ENCODE measurements at places on chromosomes 3 and 15.

DNA sequence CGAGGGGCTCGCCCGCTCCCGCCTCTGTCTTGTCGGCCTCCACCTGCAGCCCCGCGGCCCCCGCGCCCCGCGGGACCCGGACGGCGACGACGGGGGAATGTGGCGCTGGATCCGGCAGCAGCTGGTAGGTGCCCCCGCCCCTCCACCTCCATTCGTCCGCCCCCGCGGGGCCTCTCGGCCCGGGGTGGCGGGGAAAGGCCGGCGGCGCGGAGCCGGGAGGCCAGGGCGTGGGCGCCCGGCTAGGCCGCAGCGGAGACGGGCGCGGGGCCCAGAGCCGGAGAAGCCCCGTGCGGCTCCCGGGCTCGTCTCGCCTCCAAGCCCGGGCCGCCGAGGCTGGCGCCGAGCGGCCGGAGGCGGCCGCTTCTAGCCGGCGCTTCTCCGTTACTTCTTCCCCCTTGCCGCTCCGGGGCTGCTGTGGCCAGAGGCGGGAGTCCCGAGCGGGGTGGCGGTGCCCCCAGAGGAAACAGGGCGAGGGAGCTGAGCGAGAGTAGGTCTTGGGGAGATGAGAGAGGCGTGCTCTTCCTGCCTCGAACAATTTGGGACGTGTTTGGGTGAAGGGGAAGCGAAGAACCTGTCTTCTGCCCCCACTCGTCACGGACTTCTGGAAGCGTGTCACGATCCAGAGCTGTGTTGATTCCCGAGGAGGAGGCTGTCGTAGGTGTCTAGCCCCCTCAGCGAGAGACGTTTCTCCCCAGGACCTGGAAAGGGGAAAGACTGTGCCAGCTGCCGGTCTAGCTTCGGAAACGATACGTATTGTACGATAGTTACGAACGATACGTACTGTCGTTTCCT is 555 bp downstream of the ATP11B start:
- DNase-seq = peak; percentile 7

- no peak for DNase-seq
These were observed 58.8 kb upstream of the SLC7A14 start for GRCh38 chr3:170644711-170645110.

DNA sequence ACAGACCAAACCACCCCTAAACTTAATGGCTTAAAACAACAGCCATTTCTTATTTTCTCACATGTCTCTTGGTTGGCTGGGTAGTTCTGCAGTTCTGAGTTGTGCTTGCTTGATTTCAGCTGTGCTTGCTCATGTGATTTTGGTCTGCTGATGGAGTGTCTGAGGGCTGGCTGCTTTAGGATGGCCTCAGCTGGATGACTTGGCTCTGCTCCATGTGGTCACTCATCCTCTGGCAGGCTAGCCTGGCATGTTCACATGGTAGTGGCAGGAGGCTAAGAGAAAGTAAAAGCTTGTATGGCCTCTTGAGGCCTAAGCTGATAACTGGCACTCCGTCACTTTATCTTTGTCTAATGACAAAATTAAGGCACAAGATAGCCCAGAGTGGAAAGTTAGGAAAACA is 4.1 kb downstream of the SV2B start:
- DNase-seq = no peak

DNA sequence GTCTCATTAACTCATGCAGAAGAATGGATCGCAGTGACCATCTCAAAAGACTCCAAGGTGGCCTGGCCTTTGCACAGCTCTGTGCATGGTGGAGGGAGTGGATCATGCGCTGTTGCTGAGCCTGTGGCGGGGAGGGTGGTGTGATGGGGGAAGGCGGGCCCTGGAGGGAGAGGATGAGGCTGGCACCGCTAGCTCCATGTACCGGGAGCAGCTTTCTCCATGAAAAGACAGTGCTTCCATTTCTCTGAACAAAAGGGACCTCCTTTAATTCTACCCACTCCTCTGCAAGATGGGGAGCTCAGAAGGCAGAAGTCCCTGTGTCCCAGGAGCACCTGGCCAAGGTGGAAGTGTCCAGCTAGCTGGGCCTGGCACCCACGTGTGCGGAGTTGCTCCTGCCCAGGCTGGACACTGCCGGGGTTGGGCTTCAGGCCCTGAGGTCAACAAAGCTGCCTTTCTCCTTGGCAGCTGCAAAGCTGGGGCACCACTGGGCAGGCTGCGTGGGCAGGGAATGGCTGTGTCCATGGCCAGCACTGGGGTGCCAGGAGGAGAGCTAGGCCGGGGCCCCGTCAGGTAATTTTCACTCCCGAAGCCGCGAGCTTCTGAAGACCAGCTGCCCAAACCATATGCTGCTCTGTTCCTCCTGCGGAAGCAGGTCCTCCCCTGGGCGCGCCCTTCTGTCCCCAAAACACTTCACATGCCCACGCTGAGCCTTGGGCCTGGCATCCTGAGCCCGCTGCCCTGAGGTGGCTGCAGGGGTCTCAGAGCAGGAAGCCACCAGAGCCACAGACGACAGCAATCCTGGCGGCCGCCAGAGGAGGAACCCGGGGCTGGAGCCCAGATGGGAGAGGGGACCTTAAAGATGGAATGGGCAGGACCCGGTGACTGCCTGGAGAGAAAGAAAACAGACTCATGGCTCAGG is 6.4 kb downstream of the MAP6D1 start:
- no peak for DNase-seq

DNA sequence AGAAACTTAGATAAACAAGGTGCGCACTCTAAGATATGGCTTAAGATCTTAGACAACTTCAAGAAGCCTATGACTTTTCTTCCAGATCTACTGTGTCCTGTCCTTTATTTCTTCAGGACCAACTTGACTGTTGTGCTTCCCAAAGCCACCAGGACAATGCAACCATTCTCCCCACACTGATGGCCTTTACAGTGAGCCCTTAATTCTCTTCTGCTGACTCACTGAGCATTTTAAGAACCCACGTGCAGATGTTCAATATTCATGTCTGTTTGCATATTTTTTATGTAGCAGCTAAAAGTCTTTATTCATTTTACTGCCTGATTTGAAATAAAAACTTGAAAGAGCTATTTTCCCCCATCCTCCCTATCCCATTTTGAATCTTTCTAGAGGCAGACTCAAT is 103.3 kb upstream of the SLC2A2 start:
- DNase-seq = no peak

- DNase-seq = no peak
These were observed 10.6 kb upstream of the SLC25A36 start for GRCh38 chr3:140931016-140931454.

- no peak for DNase-seq
These were observed 103.1 kb downstream of the DGKG start for GRCh38 chr3:186258968-186259367.

DNA sequence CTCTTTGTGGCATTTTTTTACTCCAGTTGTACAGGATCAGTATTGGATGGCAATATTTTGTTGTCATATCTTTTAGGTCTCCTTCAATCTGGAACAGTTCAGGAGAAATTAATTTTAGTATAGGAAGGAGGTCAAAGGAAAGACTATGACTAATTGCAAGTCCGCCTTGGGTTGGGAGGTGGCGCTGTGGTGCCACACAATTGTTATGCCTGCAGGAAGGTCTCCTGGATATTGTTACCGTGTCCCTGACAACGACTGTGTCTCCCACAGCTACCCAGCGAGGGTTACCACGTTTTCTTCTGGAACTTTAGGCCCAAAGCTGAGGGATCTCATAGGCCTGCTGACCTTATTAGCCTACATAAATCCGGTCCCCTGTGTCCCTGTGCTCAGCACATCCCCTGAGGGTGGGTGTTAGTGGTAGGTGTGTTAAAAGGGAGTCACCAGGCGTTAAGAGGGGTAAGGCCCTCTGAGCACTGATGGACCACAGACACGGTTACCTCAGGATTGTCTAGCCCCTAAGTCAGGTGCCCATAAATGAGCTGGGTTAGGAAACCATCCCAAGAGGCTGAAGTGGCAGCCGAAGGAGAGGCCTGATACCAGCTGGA is 31.5 kb downstream of the KCNAB1 start:
- peak; percentile 12 for DNase-seq

Measured in stimulated activated CD8-positive, alpha-beta memory T cell treated with anti-CD3 and anti-CD28 coated beads, Interleukin-15, amount 100 ng/mL, for 24 hours (primary cell).